ENCODE measurements at places on chromosomes 16 and 17. TPM values are rescaled to one million over a fixed set of nuclear protein-coding genes. Genes with fewer than 3 reads are reported as not detected.

Gene CHST4
- not detected for total RNA-seq

Gene OSBPL7
- total RNA-seq: 4.6 TPM

Gene CCNF
- 16.4 TPM for total RNA-seq

Gene KCNH4
- total RNA-seq: 0.13 TPM

Gene SLC12A3
- not detected for total RNA-seq

Gene RASD1
- 5.4 TPM for total RNA-seq

Gene TBC1D28
- total RNA-seq: not detected

Gene KRT28
- total RNA-seq: not detected

Gene TMEM231
- total RNA-seq: 10.7 TPM

Gene PRSS33
- not detected for total RNA-seq

Gene PRKCB
- not detected for total RNA-seq
